ENCODE measurements at places on chromosomes 13 and 19.
A peak's percentile ranks its signal among the peaks of the same experiment; 100 is the strongest.

- no peak for DNase-seq
Observed at GRCh38 chr13:79519255-79519654, 38.3 kb downstream of the NDFIP2 start.

DNA sequence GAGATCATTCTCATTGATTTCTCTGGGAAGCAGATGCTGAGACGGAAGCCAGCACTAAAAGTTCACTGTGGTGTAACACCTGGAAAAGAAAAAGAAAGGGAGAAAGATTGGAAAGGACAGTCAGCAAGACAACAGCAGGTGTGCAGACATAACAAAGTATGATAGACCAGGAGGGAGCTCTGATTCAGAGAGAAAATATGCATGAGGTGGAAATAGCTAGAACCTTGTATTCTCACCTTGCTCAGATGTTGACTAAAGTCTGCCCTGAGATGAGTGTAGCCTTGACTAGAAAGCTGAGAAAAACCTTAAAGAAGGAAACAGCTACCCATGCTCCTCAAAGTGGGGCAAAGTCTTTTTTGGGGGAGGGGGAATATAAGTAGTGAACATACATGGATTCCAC is 1711.8 kb downstream of the EFNB2 start:
- DNase-seq: no peak

DNA sequence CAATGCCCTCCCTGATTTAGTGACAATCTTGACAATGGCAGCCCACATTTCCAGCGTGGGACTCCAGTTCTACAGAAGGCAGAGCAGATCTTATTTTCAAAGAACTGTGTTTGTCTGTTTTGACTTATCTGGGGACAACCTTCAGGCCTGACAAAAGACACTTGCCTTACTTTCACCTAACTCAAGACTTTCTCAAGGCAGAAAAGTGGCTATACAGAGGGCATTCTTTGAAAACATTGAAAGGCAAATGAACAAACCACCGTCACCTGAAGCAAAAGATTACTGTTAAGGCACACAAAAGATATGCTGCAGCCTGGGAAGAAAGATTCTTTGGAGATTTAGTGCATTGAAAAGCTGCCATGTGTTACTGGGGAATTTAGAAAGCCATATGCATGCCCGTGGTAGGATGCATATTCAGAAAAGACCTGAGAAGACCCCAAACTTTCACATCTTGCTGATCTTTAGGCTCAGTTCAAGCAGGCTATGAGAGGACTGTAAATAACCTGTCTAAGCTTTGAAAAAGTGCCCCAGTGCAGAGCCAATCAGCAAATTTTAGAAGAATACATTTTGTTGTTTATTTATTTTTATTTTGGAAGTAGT is 82.8 kb downstream of the TSC22D1 start:
- DNase-seq: no peak

- no peak for DNase-seq
Observed at GRCh38 chr19:46056536-46056935, 15.7 kb upstream of the IGFL4 start.

DNA sequence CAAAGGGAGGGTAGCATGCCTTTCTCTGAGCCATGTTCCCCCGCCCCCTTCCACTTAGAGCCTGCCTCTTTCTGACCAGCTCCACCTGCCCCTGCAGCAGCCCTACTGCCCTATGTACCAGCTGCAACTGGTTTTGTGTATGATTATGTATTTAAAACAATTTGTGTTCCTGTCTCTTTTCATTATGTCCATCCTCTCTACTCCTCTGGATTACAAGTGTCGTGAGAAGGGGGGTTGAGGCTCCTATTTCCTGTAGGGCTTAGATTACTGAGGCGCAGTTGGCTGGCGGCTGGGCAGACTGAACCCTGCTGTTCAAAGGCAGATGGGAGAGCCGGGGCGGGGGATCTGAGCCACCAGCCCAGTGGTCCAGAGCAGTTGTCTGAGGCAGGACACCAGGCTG is 213.3 kb downstream of the KCNRG start:
- no peak for DNase-seq

GRCh38 chr13:46490129-46490528 is 62.8 kb upstream of the LRCH1 start:
- no peak for DNase-seq

- DNase-seq: no peak
Observed at GRCh38 chr13:85314686-85315085, 484.5 kb downstream of the SLITRK6 start.

DNA sequence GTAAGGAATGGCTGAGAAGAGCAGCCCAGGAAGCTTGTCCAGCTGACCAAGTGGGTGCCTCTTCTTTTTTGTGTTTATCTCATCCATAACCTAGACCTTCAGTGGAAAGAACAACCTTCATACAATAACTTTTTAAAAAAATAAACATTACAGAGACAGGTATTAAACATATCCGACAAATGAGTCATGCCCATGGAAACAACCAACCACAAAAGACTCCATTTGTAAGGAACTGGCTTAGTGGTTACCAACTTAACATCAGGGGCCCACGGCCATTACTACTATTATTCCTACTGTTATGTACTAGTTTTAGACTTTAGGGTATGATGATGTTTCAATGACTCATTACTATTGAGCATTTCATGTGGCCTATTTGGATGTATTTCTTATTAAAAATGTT is 191.7 kb upstream of the SERP2 start:
- no peak for DNase-seq

GRCh38 chr13:105878119-105878700 is 657.3 kb downstream of the EFNB2 start:
- peak; percentile 62 for DNase-seq

GRCh38 chr19:4075373-4075772 is 8.7 kb upstream of the ZBTB7A start:
- peak; percentile 62 for DNase-seq

DNA sequence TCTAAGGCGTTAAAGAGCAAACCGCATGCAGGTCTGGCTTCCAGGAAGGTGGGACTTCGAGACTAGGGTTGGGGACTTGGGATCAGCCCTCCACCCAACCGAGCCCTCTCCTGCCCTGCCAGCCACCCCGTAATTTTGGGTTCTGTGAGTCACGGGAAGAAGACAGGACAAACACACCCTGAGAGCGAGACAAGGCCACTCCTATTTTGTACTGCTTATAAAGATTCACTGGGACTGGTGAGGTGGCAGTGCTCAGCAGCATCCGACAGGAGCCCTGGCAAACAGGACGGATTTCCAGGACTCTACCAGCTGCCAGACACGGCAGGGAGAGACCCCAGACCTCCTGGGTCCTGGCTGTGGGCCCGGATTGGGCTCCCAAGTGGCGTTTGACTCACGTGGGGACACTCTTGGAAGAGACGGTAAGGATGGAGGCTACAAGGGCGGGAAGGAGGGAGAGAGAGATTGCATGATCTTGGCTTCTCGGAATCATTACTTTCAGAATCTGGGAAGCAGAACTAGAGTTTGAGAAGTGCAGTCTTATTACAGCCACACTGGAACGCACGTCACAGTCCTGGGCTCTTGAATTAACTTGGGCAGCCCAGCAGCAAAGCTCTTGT is at the start of gene C5AR2:
Gene C5AR2, plus strand, starts transcription at position 245 of the 617 bp plus-strand sequence. CDS start 8,625 bp downstream, outside the sequence.
- DNase-seq: no peak

- no peak for DNase-seq
Observed at GRCh38 chr19:18086590-18087138, at the start of gene IL12RB1. Gene IL12RB1, minus strand, starts transcription at chr19:18086934. Its CDS starts 111 bp downstream, at chr19:18086823.

- no peak for DNase-seq
Observed at GRCh38 chr13:96223231-96223630, 133.3 kb downstream of the HS6ST3 start.

- no peak for DNase-seq
Observed at GRCh38 chr19:35805526-35806102, 7.0 kb downstream of the PRODH2 start.

DNA sequence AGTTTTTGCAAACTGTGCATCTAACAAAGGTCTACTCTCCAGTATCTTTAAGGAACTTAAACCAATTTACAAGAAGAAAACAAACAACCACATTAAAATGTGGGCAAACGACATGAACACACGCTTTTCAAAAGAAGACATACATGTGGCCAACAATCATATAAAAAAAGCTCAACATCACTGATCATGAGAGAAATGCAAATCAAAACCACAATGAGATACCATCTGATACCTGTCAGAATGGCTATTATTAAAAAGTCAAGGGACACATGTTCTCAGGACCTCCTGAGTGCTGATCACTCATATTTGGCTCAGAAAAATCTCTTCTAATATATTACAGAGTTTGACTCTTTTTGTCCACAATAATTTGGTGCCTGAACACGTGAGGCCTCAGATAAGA is 14.2 kb upstream of the LILRB1 start:
- no peak for DNase-seq

- DNase-seq: no peak
Observed at GRCh38 chr13:25775275-25775674, 276.5 kb downstream of the SHISA2 start.

DNA sequence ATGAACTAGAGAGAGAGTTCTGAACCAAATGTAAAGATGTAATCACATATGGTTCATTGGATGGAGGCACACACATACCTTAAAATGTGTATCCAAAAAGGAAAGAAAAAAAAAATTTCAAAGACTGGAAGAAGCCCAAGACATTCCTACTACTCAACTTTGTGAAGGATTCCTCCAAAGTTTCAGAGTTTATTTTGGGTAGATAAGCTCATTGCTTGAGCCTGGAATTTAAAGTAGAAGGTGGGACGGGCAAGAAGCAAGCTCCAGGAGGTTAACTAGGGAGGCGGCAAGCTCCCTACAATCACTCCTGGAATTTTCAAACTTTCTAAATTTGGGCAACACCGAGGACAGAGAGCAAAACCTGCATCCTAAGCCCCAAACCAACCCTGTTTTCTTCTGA is 1.9 kb downstream of the TSHZ3 start:
- DNase-seq: no peak

GRCh38 chr19:30897553-30897952 is 451.7 kb downstream of the TSHZ3 start:
- DNase-seq: no peak

- DNase-seq: no peak
Observed at GRCh38 chr13:83057119-83057518, 825.2 kb downstream of the SLITRK1 start.

GRCh38 chr19:4730740-4731171 is 7.1 kb upstream of the DPP9 start:
- peak; percentile 52 for DNase-seq

GRCh38 chr13:45527699-45528462 is 63.1 kb downstream of the COG3 start:
- DNase-seq: no peak

Data from dermis blood vessel endothelial cell (primary cell).